KBM-7 (cell line): ENCODE measurements at places on chromosomes 6 and 20.
A peak's percentile ranks its signal among the peaks of the same experiment; 100 is the strongest.

DNA sequence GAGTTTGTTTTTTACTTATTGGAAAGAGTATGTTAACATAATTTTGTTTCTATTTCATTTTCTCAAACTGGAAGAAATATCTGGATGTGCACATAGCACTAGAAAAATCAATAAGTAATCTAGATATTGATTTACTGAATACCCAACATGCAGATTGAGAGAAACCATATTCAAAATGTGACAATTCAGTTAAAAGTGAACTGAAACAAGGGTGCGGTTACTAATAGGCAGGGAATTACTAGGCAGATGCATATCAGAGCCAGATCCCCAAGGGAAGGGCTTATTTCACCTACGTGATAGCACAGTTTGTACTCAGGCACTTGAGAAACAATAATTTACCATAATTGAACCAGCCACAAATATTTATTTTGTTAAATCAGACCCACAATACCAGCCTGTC is 493.1 kb upstream of the FLRT3 start:
- DNase-seq: no peak

DNA sequence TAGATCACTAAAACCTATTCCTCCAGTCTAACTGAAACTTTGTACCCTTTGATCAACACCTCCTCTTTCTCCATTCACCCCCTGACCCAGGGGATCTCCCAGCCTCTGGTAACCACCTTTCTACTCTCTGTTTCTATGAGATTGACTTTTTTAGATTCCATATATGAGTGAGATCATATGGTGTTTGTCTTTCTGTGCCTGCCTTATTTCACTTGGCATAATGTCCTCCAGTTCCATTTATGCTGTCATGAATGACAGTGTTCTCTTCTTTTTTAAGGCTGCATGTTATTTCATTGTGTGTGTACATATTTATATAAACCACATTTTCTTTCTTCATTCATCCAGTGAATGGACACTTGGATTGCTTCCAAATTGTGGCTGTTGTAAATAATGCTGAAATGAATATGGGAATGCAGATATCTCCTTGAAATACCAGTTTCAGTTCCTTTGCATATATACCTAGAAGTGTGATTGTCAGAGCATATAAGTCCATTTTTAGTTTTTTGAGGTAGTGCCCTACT is 57.7 kb downstream of the DHX35 start:
- no peak for DNase-seq

- no peak for DNase-seq
Measured at GRCh38 chr6:166500246-166500645, 86.2 kb downstream of the RAMACL start.

DNA sequence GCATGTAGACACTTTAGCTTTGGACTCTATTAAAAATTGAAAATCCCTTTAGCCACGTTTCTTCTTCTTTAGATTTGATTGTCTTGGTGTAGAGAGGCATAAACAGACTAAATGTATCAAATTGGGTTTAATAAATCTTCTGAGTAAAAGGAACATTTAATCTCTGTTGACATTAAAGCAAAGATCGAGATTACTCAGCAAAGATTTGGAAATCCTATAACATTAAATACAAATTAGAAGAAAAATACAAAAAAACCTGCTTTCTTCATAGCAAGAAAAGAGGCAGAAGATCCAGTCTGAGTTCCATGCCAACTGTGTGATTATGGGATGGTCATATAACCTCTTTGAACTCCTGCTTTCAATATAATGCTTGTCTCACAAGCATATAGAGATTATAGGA is 172.3 kb downstream of the GJA1 start:
- DNase-seq: no peak

- DNase-seq: no peak
Measured at GRCh38 chr6:72286911-72287311, 335.0 kb upstream of the KCNQ5 start.

- DNase-seq: peak; percentile 41
Measured at GRCh38 chr20:61896058-61896961, 169.4 kb downstream of the TAF4 start.
